ENCODE measurements at places on chromosomes 3 and 15. TPM values are rescaled to one million over a fixed set of nuclear protein-coding genes. Genes with fewer than 3 reads are reported as not detected.
A peak's percentile ranks its signal among the peaks of the same experiment; 100 is the strongest.

DNA sequence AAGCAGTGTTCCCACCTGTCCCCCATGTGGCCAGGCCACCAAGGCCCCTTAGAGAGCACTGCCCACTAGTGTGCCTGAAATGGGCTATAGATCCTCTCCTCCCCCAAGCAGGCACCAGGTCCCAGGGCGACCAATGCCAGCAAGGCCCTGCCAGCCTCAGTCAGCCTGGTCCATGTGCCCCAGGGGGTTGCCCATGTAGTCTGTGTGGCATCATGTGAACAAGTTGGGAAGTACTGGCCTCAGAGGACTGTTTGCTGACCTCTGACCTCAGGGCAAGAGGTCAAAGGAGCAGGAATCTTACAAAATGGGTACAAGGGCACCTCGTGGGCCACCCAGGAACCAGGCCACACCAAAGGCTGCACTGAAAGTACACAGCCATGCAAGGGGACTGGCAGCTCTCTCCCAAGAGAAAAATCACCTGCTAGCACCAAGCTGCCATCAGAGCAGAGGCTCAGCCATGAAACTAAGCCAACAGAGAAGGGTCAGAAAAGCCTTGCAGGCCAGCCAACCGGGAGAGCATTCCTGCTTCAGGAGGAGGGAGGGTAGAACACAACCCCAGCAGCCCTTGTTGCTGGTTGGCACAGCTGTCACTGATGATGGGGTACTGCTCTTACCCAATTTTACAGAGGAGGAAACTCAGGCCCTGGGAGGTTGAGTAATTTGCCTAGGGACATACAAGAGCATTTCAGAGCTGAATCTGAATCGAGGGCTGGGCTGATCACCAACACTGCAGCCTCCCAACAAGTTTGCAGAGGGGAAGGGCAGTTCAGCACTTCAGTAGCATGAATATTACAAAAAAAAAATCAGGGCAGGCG, 5.2 kb upstream of the FURIN start:
- no peak for DNase-seq

- DNase-seq, result no peak
These were observed 20.5 kb upstream of the MUC20 start for GRCh38 chr3:195700319-195700718.

- no peak for DNase-seq
These were observed 43.7 kb downstream of the BDH1 start for GRCh38 chr3:197511853-197512635.

- no peak for DNase-seq
These were observed 4.4 kb downstream of the NAALADL2 start for GRCh38 chr3:174863488-174863887.

- DNase-seq, result no peak
These were observed 21.6 kb downstream of the TRA2B start for GRCh38 chr3:185916042-185916833.

- DNase-seq, result no peak
These were observed 49.3 kb downstream of the CLDN18 start for GRCh38 chr3:138059261-138059660.

- no peak for DNase-seq
These were observed 223.6 kb upstream of the PDZRN3 start for GRCh38 chr3:73848173-73848906.

- DNase-seq, result peak; percentile 11
These were observed 4.6 kb downstream of the SRP14 start for GRCh38 chr15:40034186-40034946.

DNA sequence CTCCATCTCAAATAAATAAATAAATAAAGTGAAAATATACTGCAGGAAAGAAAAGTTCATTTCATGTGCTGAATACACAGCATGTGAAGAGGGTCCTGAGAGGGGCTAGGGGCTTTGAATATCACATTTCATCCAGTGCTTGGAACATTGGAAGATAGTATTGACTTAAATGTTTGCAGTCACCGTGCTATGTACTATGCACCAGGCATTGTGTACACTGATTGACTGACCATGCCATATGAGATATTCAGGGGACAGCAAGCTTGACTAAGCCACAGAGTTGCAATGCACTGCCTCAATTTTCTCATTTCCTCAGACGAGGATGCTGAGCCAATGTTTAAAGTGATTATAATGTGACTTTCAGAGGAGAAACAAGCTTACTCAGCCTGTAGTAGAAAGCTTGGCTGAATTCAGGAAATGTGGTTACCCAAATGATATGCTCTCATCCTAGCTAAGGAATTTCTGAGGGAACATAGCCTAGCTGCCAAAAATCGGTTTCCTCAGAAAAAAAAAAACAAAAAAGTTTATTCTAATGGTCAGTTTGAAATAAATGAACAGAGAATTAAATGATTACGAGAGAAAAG, 557.9 kb downstream of the FGF12 start:
- no peak for DNase-seq

DNA sequence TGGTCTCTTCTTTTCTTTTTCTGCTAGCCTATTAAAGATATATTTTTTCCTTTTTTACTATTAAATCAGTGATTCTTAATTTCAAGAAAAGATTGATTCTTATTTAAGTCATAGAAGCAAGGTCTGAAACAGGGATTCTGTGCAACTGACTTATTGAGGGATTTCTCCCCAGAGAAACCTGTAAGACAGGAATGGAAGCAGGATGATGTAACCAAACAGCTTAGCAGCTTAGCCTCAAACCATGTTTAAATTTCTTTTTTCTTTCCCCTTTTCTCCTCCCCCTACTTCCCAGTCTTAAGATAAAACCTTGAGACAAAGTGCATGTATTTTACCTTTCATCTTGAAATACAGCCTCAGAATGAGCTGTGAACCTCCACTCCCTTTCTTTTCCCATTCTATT, 322.8 kb downstream of the NEK10 start:
- no peak for DNase-seq

GRCh38 chr15:32899126-32899596, 181.4 kb downstream of the GREM1 start:
- no peak for DNase-seq

- no peak for DNase-seq
These were observed 47.5 kb upstream of the PPP2R3A start for GRCh38 chr3:135917927-135918597.

DNA sequence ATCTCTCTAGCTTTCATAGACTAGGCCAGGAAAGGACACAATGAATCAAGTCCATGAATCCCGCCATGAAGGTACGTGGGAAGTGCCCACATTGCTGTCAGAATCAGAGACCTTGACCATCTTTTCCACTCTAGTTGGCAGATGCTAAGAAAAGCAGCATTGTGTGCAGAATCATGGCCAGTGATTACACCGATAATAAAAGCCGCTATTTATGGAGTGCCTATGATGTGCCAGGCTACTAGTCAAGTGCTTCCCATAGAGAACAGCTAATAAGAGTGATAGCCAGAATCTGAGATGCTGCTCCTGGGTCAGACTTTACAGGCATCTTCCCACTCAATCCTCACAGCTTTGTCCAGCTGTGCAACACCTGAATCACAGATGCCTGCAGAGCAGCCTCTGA, 13.2 kb upstream of the RPL32 start:
- no peak for DNase-seq

DNA sequence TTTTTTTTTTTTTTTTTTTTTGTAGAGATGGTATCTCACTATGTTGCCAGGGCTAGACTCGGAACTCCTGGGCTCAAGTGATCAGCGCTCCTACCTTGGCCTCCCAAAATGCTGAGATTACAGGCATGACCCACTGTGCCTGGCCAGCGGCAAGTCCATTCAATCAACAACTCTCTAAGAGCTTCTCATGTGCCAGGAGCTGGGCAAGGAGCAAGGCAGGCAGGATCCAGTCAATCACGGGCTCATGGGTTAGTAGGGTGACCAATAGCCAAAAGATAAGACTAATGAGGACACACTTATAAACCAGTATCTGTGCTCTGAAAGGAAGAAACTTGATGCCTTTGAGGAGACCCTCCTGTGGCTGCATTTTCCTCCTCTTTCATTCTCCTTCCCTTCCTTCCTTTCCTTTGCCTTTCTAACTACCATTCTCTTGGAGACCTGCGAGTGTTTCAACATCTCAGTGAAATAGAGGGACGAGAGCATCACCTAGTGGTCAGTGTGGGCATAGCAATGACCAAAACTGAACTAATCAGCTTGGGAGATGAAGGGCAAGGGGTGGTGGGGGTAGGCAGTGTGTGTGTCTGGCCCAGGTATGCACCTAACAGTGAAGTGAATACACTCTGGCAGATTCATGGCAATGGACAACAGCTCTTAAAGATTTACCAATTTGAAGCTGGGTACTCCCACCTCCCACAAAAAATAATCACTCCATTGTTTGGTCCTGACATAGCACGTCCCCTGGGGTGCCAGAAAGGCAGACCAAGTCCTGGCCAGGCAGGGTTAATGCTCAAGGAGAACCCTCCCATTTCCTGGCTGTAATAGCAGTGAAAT, 6.3 kb downstream of the RPP25 start:
- peak; percentile 92 for DNase-seq

- no peak for DNase-seq
These were observed 2.5 kb upstream of the HTR3C start for GRCh38 chr3:184050217-184050847.

DNA sequence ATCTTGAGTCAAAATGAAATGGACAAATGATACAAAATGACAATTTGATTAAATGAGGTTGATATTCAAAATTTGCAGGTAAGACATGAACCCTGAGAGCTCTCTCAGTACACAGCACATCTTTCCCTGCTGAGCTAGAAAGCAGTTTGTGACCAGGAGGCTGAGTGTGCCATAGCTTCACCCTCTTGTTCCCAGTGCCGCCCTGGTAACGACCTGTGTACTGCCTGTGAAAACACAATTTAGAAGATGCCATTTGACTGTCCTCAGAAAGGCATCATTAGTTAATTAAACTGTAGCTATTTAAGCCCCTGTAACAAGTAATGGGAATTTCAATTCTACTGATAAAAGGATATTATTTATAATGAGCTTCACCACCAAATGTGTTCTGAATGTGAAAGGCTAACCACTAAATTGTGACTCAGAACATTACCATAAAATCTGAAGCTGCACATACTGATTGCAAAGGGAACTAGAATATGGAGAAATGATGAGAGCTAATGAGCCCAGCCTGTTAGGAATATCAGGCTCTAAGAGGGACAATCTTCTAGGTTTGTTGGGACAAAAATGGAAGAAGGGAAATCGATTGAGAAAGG, 212.9 kb upstream of the ARPP21 start:
- DNase-seq, result no peak

DNA sequence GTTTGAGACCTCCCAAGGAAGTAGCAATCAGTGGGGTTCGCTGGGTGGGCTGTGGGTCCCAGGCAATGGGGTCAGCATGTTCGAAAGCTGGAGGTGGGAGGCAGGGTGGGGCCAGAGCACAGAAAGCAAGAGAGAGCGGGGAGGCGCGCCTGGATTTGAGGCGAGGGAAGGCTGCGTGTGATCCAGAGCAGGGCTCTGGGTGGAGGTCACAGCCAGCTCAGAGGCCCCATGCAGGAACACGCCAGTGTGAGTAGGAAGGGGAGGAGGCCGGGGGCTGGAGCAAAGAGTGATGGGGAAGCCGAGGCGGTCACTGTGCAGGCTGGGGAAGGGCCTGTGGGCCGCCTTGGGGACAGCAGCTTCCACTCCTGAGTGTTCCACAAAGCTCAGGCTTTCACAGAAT, 8.8 kb downstream of the DNAJB8 start:
- no peak for DNase-seq

- DNase-seq, result no peak
These were observed 60.3 kb upstream of the PPP2R3A start for GRCh38 chr3:135905058-135905724.

DNA sequence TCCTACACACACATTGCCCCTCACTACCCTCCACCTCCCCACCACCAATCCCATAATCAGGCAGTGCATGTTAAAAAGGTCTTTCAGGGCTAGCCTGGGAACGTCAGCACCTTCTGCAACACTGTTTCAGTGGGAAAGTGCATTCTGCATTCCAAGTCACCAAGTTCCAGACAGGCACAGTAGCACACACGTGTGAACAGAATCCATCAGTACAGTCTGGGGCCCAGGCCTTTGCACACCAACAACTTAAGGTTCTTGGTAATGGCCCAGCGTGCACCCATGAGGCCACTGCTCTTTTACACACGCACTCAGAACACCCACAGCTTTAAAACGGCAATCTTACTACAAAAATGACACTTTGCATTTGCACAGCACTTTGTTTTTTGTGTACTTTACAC, 1.2 kb downstream of the ANXA2 start:
- no peak for DNase-seq

DNA sequence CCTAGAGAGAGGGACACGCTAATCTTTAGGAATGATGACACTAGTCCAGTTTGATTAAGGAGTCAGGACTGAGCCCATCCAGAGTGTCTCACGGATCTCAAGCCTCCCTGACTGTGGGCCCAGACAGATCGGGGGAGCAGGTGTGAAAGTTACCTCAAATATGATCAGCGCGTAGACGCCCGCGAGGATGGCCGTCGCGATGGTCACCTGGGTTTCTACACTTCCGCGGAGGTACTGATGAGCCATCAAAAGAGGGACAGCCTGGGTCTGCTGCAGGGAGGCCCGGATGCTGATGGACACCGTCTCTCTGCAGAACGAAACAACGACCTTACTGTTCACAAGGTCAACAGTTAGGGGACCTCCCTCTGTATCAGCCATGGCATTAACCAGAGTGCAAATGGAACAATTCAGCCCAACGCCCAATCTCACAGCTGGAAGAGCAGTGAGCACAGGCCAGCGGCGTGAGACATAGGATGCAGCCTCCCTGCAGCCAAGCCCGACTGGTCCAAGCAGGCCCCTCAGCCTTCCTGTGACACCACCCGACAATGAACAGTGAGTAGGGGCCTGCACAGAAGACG, 84.4 kb downstream of the OCA2 start:
- DNase-seq, result no peak

FGF7 gene
- 0.32 TPM for total RNA-seq

MUC20 gene
- 6.2 TPM for total RNA-seq

IMPG2 gene
- total RNA-seq, result 0.60 TPM

RPN1 gene
- total RNA-seq, result 228 TPM

TRIM71 gene
- not detected for total RNA-seq

PRTG gene
- 2.2 TPM for total RNA-seq

CLEC3B gene
- total RNA-seq, result 166 TPM

UBR1 gene
- 34.1 TPM for total RNA-seq

Measured in osteocyte (in vitro differentiated cells).